A172 (cell line): ENCODE measurements at places on chromosomes 2 and 18. TPM values are rescaled to one million over a fixed set of nuclear protein-coding genes. Genes with fewer than 3 reads are reported as not detected.
A peak's percentile ranks its signal among the peaks of the same experiment; 100 is the strongest.

DNA sequence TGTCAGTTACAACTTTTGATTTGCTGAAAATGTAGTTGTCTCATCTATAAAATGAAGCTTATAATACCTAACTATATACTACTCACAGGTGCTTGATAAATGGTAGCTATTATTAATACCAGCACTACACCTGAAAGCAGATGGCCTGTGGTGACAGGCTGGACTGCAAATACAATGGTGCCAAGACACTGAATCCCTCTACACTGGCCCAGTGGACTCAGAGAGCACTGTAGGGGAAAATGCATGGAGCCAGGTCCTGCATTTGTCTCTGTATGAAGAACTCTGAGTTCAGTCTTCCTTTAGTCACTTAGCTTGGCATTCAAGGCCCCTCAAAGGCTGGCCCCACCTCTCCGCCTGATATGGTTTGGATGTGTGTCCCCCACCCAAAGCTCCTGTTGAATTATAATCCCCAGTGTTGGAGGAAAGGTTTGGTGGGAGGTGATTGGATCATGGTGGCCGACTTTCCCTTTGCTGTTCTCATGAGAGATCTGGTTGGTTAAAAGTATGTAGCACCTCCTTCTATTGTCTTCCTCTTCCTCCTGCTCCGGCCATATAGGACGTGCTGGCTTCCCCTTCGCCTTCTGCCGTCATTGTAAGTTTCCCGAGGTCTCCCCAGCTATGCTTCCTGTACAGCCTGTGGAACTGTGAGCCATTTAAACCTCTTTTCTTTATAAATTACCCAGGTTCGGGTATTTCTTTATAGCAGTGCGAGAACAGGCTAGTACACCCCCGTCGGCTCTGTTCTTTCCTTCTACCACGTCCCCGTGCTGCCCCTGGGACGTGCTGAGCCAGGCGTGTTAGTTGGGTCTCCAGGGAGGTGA lies 11.1 kb upstream of the NTSR2 start:
- DNase-seq = no peak

DNA sequence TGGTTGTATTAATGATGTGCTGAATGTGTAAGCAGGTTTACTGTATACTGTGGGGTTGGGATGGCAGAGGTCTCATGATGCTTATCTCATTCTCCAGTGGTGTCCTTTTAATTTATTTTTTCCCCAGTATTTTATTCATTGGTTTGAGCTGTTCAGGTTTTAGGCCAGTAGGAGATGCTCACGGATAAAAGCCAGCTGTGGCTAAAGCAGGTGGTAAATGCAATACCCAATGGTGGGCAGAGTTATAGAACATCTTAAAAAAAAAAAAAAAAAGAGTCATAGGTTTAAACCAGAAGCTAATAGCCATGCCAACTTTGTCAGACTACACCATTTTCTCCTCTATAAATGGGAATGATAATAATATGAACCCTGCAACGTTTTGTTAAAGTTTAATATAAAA lies 57.8 kb upstream of the NEUROD1 start:
- DNase-seq = peak; percentile 37

GRCh38 chr2:146227152-146228019 lies 1617.4 kb upstream of the ACVR2A start:
- DNase-seq = no peak

DNA sequence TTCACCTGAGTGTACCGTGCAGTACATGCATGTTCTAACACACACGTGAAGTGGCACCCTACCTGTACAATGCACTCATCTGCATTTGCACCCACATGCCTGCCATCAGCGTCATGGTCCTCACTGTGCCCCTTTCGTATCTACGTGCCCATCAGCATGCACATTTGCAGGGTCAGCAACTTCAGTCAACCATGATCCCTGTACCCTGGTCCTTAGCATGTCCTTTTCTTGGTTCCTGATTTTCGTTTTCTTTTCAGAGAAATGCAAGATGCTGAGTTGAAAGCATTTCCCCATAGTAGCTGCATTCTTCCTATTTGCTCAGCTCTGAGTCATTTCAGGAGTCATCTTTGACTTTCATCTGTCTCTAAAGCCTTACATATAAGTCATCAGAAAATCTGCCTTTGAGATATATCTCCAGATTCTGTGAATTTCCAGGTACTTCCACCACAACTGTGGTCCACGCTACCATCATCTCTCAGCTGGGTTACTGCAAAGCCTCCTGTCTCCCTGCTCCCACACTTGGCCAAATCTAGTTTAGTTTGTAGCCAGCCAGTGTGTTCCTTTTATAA lies 14.7 kb upstream of the PUM2 start:
- DNase-seq = peak; percentile 39

Gene KATNAL2
- 3.7 and 5.1 TPM in 2 replicates for total RNA-seq

- peak; percentile 66 for DNase-seq
Observed at GRCh38 chr2:97688062-97688827, 18.7 kb downstream of the C2orf92 start.

GRCh38 chr18:1353025-1353424 lies 448.4 kb downstream of the ADCYAP1 start:
- no peak for DNase-seq

- DNase-seq = no peak
Observed at GRCh38 chr18:42229211-42230210, 274.5 kb downstream of the PIK3C3 start.

GRCh38 chr2:100237770-100238169 lies 84.5 kb downstream of the LONRF2 start:
- DNase-seq = peak; percentile 15

DNA sequence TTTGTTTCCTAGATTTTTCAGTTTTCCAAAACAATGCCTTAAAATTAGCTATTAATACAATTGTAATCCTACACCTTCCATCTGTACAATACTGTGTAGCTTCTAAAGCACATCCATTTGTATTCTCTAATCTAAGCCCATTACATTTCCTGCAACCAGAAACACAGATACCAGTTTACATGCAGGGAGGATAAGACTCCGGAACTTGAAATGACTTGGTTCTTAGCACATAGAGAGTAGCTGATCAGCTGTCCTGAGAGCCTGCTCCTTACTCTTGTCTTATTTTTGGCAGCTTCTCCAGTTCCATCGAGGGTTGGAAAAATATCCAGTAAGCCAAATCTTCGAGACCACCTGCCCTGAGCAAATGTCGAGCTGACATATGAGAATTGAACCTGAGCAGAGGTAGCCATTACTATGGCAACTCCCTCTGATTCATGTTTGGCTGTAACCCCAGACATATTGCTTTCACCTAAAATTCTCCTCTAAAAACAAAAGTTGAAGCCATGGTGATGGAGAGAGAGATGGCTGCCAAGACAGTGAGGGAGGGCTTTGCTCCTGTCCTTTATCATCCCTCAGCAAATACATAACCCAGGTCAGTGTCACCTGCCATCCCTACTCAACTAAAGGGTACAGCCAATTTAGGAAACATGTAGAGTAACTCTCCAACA lies 542.8 kb downstream of the IRS1 start:
- no peak for DNase-seq

Gene KCTD1
- total RNA-seq = 12.3 and 17.8 TPM in 2 replicates

- peak; percentile 48 for DNase-seq
Observed at GRCh38 chr2:193963472-193964119, 1693.4 kb upstream of the SLC39A10 start.

Gene AQP12B
- total RNA-seq = not detected in 2 replicates

Gene PLEK
- not detected in 2 replicates for total RNA-seq

Gene FAP
- 1.9 and 2.2 TPM in 2 replicates for total RNA-seq

Gene MFSD2B
- total RNA-seq = 0.24 TPM in 1 of 2 replicates, not detected in the other

DNA sequence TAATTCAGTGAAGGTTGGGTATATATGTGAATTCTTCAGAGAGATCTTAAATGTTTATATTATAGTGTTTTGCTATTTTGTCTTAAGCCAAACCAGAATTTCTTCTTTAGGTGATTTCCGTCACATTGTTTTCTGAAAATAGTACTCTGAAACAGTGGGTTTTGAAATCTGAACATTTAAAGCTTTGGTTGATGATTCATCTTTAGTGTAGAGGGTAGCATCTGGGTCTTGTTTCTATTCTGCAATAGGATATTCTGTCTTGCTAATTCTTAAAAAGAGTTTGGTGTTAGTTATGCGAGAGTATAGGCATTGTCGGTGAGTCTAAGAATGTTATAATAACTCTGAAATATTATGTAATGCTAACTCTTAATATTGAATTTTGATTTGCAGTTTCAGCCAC lies 69.6 kb upstream of the FAM237A start:
- DNase-seq = no peak

Gene TEKT4
- total RNA-seq = not detected in 2 replicates

- DNase-seq = no peak
Observed at GRCh38 chr2:173520918-173521317, 166.2 kb downstream of the CDCA7 start.

Gene SH3RF3
- total RNA-seq = 2.1 and 3.6 TPM in 2 replicates

DNA sequence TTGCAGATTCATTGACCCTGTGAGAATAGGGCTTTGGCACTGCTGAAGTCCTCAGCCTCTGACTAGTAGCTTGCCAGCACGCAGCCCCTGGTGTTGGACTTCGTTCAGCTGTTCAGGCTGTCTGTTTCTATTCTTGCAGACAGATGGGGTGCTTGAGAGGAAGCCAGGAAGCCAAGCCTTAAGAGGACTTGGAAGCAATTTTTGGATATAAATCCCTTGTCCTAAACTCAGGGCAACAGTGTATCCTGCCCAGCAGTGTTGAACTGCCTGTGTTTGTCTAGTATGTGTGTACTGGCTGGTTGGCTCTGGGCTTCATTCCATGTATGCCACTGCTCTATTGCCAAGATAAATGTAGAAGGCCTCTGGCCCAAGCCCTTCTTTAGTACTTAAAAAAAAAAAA lies 108.6 kb downstream of the COMMD1 start:
- no peak for DNase-seq

Gene SLC9A4
- 0.31 and 0.84 TPM in 2 replicates for total RNA-seq
